ENCODE measurements at places on chromosomes 7 and 10. TPM values are rescaled to one million over a fixed set of nuclear protein-coding genes. Genes with fewer than 3 reads are reported as not detected.

DNA sequence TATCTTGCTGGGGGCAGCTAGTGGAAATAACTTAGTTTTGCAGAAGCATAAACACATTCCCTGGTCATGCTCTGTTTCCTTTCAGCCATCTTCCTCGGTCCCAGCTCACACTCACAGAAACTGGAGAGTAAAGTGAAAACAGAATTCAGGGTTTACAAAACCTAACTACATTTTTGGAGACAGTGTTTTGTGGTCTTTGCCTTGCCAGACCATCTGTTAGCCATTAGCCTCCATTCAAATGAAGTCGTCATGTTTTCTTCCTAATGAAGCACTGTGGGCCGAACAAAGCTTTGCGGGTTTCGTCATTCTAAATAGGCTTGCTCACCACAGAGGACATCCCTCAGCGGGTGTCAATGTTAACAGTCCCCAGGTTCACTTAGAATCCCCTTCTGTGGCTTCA, 214.6 kb upstream of the TMEM72 start:
- H3K27me3 ChIP-seq: no peaks in the 10 kb centered on the region
- H3K4me3 ChIP-seq: no peak overlapping the region
- no peaks in the 10 kb centered on the region for H3K36me3 ChIP-seq

DNA sequence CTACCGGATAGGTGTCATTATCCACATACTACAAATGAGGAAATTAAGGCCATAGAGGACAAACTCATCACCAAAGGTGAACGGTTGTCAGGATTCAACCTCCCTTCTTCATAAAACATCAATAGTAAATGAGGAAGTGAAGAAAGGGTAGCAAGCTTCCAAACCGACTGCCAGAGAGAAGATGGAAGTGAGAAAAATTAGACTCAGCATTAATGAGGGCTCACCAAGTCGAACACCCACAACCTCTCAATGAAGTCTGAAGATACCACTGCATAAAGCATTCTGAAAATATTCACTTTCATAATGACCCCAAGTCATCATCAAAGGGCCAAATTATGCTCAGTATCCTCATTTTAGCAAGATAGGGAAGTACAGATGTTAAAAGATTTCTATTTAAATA, 29.6 kb downstream of the ABCB4 start:
- no peak overlapping the region for H3K27ac ChIP-seq
- H3K27me3 ChIP-seq: no peaks in the 10 kb centered on the region
- DNase-seq: no peak

GRCh38 chr7:147999962-148000361, 590.6 kb upstream of the C7orf33 start:
- H3K27ac ChIP-seq: no peak overlapping the region
- no peak for DNase-seq
- no peaks in the 10 kb centered on the region for H3K4me1 ChIP-seq
- H3K36me3 ChIP-seq: no peaks in the 10 kb centered on the region
- no peak overlapping the region for H3K4me3 ChIP-seq
- H3K27me3 ChIP-seq: no peaks in the 10 kb centered on the region

GRCh38 chr7:18468795-18469194, 26.8 kb upstream of the HDAC9 start:
- no peaks in the 10 kb centered on the region for H3K27me3 ChIP-seq
- no peak overlapping the region for H3K4me3 ChIP-seq
- peaks cover 2% of the 10 kb centered on the region for H3K4me1 ChIP-seq
- no peaks in the 10 kb centered on the region for H3K36me3 ChIP-seq
- no peak for DNase-seq

DNA sequence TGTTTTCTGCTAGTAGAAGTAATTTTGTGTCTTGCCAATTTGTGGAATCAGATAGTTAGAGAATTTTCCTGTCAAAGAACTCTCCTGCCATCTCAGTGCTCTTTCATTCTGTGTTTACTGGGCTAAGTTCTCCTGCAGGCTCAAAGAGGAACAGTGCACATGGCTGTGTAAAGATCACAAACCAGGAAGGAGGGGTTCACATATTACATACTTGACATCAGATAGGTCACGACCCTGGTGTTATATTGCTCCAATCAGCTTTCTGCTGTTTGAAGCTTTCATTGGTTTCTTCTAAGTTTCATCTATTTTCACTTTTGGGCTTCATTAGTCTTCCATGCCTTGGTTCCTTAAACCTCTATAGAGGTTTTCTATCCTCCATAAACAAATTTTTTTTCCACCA, 13.5 kb upstream of the ELMO1 start:
- H3K27ac ChIP-seq: no peak overlapping the region
- H3K36me3 ChIP-seq: no peaks in the 10 kb centered on the region
- no peak for DNase-seq
- no peaks in the 10 kb centered on the region for H3K27me3 ChIP-seq

GRCh38 chr7:81161451-81162075, 242.7 kb upstream of the SEMA3C start:
- H3K27me3 ChIP-seq: no peaks in the 10 kb centered on the region
- peaks cover 5% of the 10 kb centered on the region for H3K4me1 ChIP-seq
- peak overlapping the region; percentile 22 for H3K27ac ChIP-seq
- no peaks in the 10 kb centered on the region for H3K36me3 ChIP-seq
- peak; percentile 86 for DNase-seq

- no peaks in the 10 kb centered on the region for H3K36me3 ChIP-seq
- H3K4me3 ChIP-seq: no peak overlapping the region
- H3K27ac ChIP-seq: no peak overlapping the region
- no peaks in the 10 kb centered on the region for H3K4me1 ChIP-seq
- no peaks in the 10 kb centered on the region for H3K27me3 ChIP-seq
- no peak for DNase-seq
Observed at GRCh38 chr7:15489383-15489782, 72.4 kb downstream of the AGMO start.

PCDH15 gene
- 0.30 TPM for total RNA-seq

GALNT17 gene
- 5.2 TPM for total RNA-seq

DNA sequence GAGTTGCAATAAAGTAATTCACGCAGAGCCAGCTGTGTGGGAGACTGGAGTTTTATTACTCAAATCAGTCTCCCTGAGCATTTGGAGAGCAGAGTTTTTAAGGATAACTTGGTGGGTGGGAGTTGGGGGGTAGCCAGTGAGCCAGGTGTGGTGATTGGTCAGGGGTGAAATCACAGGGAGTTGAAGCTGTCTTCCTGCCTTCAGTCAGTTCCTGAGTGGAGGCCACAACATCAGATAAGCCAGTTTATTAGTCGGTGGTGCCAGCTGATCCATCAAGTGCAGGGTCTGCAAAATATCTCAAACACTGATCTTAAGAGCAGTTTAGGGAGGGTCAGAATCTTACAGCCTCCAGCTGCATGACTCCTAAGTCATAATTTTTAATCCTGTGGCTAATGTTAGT, 3.3 kb upstream of the CYP51A1 start:
- H3K4me1 ChIP-seq: peaks cover 11% of the 10 kb centered on the region
- H3K27me3 ChIP-seq: no peaks in the 10 kb centered on the region
- H3K27ac ChIP-seq: peak overlapping the region; percentile 36
- H3K36me3 ChIP-seq: no peaks in the 10 kb centered on the region
- DNase-seq: no peak
- H3K4me3 ChIP-seq: no peak overlapping the region

GRCh38 chr7:146412781-146413180, 296.2 kb downstream of the CNTNAP2 start:
- no peak for DNase-seq
- no peaks in the 10 kb centered on the region for H3K4me1 ChIP-seq
- no peak overlapping the region for H3K4me3 ChIP-seq

DNA sequence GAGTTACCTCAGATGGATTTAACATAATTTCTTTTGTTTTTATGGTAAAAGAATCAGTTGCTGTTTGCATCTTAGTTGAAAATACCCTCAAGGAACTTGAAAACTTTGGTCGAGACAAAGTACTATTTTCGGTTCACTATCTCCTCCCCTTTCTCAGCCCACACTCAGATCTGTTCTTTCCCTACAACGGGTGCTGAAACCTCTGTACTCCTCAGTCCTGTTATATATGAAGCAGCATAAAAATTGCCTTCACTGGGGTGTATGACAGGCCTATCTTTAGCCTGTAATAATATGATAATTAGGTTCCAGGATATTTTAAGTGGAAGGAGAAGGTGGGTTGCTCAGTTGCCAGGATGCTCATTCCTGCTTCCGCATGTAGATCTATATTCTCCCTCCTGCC, 105.2 kb upstream of the NOBOX start:
- H3K27me3 ChIP-seq: no peaks in the 10 kb centered on the region
- no peak overlapping the region for H3K4me3 ChIP-seq
- peaks cover 3% of the 10 kb centered on the region for H3K4me1 ChIP-seq

DNA sequence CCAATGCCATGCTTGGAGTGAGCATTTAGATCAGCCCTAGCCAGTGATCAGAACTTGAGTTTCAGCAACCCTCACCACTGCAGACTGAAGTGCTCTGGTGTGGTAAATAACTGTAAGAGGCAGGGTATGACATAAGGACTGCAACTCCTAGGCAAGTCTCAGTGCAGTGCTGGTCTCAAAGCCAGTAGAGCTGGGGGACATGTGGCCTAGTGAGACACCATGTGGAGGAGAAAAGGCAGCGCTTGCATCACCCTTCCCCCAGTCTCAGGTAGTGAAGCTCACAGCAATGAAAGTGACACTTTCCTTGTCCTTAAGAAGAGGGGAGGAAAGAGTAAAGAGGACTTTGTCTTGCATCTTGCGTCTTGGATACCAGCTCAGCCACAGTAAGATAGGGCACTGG, 386.8 kb upstream of the POT1 start:
- H3K27ac ChIP-seq: peak overlapping the region; percentile 1
- H3K4me3 ChIP-seq: no peak overlapping the region
- no peaks in the 10 kb centered on the region for H3K27me3 ChIP-seq
- no peaks in the 10 kb centered on the region for H3K36me3 ChIP-seq
- peak; percentile 83 for DNase-seq

- H3K4me3 ChIP-seq: no peak overlapping the region
- H3K27ac ChIP-seq: no peak overlapping the region
- no peaks in the 10 kb centered on the region for H3K36me3 ChIP-seq
Observed at GRCh38 chr7:21962677-21963076, 17.0 kb upstream of the CDCA7L start.

- DNase-seq: peak; percentile 99
- H3K4me1 ChIP-seq: peaks cover 14% of the 10 kb centered on the region
- peaks cover 13% of the 10 kb centered on the region for H3K27me3 ChIP-seq
- no peaks in the 10 kb centered on the region for H3K36me3 ChIP-seq
- H3K4me3 ChIP-seq: no peak overlapping the region
Observed at GRCh38 chr10:73906524-73907447, 4.1 kb upstream of the PLAU start.

IMMP2L gene
- 6.0 TPM for total RNA-seq

PANK1 gene
- 16.9 TPM for total RNA-seq

GRCh38 chr10:101107771-101108170, 23.3 kb upstream of the TLX1 start:
- H3K4me1 ChIP-seq: no peaks in the 10 kb centered on the region
- DNase-seq: no peak
- H3K36me3 ChIP-seq: no peaks in the 10 kb centered on the region
- H3K27ac ChIP-seq: no peak overlapping the region
- peaks cover 44% of the 10 kb centered on the region for H3K27me3 ChIP-seq

DNA sequence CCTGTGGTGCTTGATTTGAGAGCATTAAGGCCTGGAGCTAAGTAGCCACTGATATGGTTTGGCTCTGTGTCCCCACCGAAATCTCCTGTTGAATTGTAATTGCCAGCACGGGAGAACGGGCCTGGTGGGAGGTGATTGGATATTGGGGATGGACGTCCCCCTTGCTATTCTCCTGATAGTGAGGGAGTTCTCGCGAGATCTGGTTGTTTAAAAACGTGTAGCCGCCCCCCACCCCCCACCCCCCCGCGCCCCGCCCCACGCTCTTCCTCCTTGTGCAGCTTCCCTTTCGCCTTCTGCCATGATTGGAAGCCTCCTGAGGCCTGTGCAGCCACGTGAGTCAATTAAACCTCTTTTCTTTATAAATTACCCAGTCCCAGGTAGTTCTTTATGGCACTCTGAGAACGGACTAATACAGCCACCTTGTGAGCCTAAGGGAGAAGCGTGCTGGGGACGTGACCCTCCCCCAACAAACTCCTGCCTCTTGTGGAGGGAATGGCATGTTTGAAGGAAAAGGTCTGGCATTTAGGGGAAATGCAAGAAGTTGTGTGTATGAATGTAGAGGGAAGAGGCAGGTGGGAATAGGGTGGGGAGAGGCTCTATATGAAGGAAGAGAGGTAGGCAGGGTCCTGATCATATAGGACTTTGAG, 118.0 kb upstream of the KMT2C start:
- no peaks in the 10 kb centered on the region for H3K36me3 ChIP-seq
- no peak overlapping the region for H3K27ac ChIP-seq
- H3K27me3 ChIP-seq: no peaks in the 10 kb centered on the region
- H3K4me1 ChIP-seq: no peaks in the 10 kb centered on the region
- DNase-seq: peak; percentile 24
- H3K4me3 ChIP-seq: no peak overlapping the region

DNA sequence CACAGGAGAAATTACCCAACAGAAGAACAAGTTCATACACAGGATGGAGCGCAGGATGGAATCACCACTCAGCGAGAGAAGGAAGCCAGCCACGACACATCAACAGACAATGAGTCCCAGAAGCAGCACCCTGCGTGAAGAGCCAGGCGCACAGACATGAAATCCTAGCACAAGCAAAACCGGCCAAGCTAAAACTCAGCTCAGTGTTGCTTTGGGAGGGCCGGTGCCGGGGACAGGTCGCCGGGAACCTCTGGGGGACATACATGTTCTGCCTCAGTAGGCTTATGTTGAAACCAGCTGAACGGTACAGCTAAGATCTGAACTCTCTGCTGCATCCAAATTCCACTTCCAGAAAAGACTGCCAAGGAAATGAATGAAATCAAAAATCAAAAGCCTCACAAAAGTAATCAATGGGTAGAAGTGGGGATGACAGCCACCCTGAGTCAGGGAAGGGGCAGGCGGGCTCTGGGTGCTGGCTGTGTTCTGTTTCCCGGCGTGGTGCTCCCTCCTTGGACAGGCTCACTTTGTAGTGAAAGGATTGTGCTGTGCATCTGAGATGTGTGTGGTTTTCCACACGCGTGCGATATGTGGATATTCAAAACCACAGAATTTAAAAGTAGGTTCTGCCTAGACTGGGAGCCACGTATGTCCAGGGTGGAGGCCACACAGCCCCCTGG, 114.7 kb downstream of the PDGFA start:
- H3K36me3 ChIP-seq: no peaks in the 10 kb centered on the region
- no peaks in the 10 kb centered on the region for H3K27me3 ChIP-seq
- no peak overlapping the region for H3K27ac ChIP-seq
- H3K4me1 ChIP-seq: peaks cover 11% of the 10 kb centered on the region
- no peak overlapping the region for H3K4me3 ChIP-seq

- H3K4me1 ChIP-seq: peaks cover 15% of the 10 kb centered on the region
- no peaks in the 10 kb centered on the region for H3K27me3 ChIP-seq
- no peaks in the 10 kb centered on the region for H3K36me3 ChIP-seq
- H3K27ac ChIP-seq: no peak overlapping the region
Observed at GRCh38 chr10:63430091-63430998, 35.4 kb downstream of the JMJD1C start.

AP3M1 gene
- 21.8 TPM for total RNA-seq

GRCh38 chr7:157017149-157017548, 6.7 kb upstream of the MNX1 start:
- DNase-seq: no peak
- H3K36me3 ChIP-seq: no peaks in the 10 kb centered on the region
- H3K27me3 ChIP-seq: peaks cover 100% of the 10 kb centered on the region
- H3K27ac ChIP-seq: no peak overlapping the region
- no peak overlapping the region for H3K4me3 ChIP-seq
- H3K4me1 ChIP-seq: no peaks in the 10 kb centered on the region

NODAL gene
- 0.25 TPM for total RNA-seq
